Effector memory CD4-positive, alpha-beta T cell (primary cell): ENCODE measurements at places on chromosomes 4 and X.

- H3K27ac ChIP-seq: no peak within 1 kb of the TSS
- no peak for DNase-seq
- H3K4me3 ChIP-seq: no peak within 1 kb of the TSS
Measured at GRCh38 chrX:41723826-41724225, at the start of gene GPR82. TSS of gene GPR82 (plus strand) at chrX:41724181. CDS start at chrX:41727027, 2,846 bp downstream.

DNA sequence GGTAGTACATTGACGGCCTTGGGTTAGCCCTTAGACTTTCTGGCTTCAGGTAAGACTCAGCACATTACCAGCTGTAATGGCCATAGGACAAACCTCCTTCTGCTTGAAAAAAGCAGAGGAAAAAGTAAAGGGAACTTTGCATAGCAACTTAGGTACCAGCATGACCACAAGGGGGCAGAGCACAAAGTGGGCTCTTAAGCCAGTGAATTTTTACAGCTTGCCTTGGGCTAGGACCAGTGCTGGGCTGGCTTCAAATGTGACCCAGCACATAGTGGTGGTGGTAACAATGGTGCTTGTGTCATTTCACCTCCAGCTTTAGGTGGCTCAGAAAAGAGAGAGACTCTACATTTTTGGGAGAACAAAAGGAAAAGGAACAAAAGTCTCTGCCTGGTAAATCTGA lies 66.1 kb downstream of the KLHL4 start:
- H3K27ac ChIP-seq: no peak overlapping the region
- no peaks in the 10 kb centered on the region for H3K36me3 ChIP-seq
- H3K4me3 ChIP-seq: no peak overlapping the region
- no peaks in the 10 kb centered on the region for H3K27me3 ChIP-seq

DNA sequence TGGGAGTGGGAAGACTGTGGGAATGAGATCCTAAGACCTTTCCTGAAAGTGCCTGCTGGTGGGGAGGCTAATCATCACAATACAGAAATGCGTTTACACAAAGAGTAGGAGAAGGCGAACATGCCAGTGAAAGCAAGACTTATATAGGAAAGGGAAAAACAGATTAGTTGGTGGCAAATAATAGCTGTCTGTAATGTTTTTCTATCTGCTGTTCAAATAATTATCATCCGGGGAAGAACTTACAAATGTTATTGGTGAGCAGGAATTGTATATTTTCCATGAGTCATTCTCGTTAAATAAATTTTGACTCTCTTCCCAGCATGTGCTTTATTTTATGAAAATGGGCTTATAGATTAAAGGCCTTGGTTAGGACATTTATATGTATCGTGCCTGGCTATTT lies 196.5 kb downstream of the ARHGAP10 start:
- no peak overlapping the region for H3K4me3 ChIP-seq
- no peak overlapping the region for H3K27ac ChIP-seq
- no peaks in the 10 kb centered on the region for H3K27me3 ChIP-seq

DNA sequence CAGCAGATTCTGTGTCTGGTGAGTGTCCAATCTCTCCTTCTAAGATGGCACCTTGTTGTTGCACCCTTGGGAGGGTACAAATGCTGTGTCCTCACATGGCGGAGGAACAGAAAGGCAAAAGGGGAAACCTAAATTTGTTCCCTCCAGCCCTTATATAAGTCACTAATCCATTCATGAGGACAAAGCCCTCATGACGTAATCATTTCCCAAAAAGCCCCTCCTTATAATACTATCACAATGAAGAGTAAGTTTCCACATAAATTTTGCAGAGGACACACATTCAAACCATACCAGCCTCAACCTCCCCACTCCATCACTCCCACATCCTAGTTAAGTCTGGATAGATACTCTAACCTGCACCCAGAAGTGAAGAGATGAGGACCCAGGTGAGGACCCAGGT lies 63.1 kb downstream of the USP38 start:
- H3K36me3 ChIP-seq: no peaks in the 10 kb centered on the region

GRCh38 chr4:26055855-26056254 lies 141.8 kb downstream of the SMIM20 start:
- no peak overlapping the region for H3K4me3 ChIP-seq
- no peak for DNase-seq
- no peaks in the 10 kb centered on the region for H3K4me1 ChIP-seq
- no peaks in the 10 kb centered on the region for H3K27me3 ChIP-seq

- H3K27ac ChIP-seq: no peak overlapping the region
- H3K27me3 ChIP-seq: peaks cover 6% of the 10 kb centered on the region
- no peaks in the 10 kb centered on the region for H3K4me1 ChIP-seq
- H3K36me3 ChIP-seq: no peaks in the 10 kb centered on the region
Measured at GRCh38 chr4:120718979-120719566, 203.5 kb downstream of the PRDM5 start.

- DNase-seq: no peak
- no peaks in the 10 kb centered on the region for H3K36me3 ChIP-seq
- H3K4me3 ChIP-seq: peak overlapping the region; percentile 65
- no peaks in the 10 kb centered on the region for H3K27me3 ChIP-seq
- no peaks in the 10 kb centered on the region for H3K4me1 ChIP-seq
Measured at GRCh38 chrX:64394059-64394873, 986 bp downstream of the MTMR8 start.

DNA sequence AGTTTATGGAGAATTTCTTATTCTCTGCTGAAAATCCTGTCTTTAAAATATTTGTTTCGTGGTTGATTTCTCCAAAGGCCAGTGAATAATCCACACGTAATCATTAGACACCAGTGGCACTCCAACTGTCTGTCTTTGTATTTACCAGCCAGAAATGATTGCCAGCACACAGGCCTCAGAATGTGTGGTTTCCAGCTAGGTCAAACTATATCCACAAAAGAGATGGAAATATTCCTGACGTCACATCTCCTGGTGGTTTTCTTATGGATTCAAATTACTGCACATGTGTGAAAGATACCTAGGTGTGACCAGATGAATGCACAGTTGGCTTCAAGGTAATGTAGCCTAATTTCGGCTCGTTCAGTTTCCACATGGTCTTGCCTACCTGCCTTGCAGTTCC lies 27.2 kb upstream of the TENM3 start:
- H3K27ac ChIP-seq: no peak overlapping the region
- H3K36me3 ChIP-seq: no peaks in the 10 kb centered on the region
- H3K4me1 ChIP-seq: no peaks in the 10 kb centered on the region
- no peaks in the 10 kb centered on the region for H3K27me3 ChIP-seq
- no peak for DNase-seq

DNA sequence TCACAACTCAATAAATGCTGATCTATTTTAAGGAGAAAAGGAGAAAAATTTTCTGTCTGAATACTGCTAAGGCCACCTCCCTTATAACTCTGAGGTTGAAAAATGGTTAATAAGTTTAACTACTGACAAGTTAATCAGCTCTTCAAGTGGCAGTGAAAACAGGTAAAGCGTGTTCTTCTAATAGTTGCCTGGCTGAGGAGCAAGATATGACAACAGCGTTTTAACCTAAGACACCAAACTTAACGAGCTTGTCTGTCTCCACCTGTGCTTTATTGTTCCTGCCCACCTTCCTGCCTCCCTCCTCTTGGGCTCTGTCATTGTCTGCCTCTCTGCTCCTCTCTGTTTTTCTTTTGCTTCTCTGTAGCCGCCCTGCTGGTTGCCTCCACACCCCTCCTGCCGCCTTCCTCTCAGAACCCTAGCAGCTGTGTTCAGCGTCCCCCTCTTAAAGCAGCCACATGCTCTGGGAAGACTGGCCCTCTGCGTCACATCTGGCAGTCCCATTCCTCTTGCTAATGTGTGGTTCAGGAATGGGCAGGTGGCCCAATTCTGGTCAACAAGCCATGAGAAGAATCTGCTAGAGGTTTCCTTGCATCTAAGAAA lies 4.3 kb upstream of the TSPAN5 start:
- DNase-seq: peak; percentile 12
- H3K36me3 ChIP-seq: no peaks in the 10 kb centered on the region
- H3K27me3 ChIP-seq: no peaks in the 10 kb centered on the region
- H3K4me1 ChIP-seq: peaks cover 39% of the 10 kb centered on the region
- peak overlapping the region; percentile 87 for H3K27ac ChIP-seq
- H3K4me3 ChIP-seq: no peak overlapping the region

GRCh38 chr4:118981171-118981838 lies 92.7 kb downstream of the SYNPO2 start:
- no peak overlapping the region for H3K27ac ChIP-seq
- no peaks in the 10 kb centered on the region for H3K36me3 ChIP-seq

- H3K4me3 ChIP-seq: no peak overlapping the region
- H3K27me3 ChIP-seq: no peaks in the 10 kb centered on the region
- no peaks in the 10 kb centered on the region for H3K4me1 ChIP-seq
- H3K36me3 ChIP-seq: no peaks in the 10 kb centered on the region
- DNase-seq: no peak
Measured at GRCh38 chrX:84168574-84168973, 19.4 kb downstream of the RPS6KA6 start.

DNA sequence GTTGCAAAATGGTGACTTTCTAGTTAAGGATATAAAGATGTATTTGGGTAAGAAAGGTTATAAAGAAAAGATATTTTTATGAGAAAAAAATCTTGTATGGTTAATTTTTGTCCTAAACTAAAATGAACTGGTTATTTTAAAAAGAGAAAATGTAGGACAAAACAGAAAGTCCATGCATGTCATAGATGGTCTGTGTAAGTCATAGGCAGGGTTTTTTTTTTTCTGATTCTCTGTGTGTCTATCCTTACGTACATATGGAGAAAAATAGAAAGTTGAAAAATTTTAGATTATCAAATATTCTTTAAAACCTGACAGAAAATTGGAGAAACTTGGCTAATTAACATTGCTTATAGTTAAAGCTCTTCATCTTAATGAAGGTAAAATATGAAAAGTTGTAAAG lies 493.4 kb downstream of the IQCM start:
- no peaks in the 10 kb centered on the region for H3K36me3 ChIP-seq
- DNase-seq: no peak
- H3K27ac ChIP-seq: no peak overlapping the region
- no peaks in the 10 kb centered on the region for H3K27me3 ChIP-seq
- no peaks in the 10 kb centered on the region for H3K4me1 ChIP-seq
- no peak overlapping the region for H3K4me3 ChIP-seq

GRCh38 chrX:112832481-112833095 lies 8.0 kb downstream of the AMOT start:
- no peaks in the 10 kb centered on the region for H3K36me3 ChIP-seq
- H3K27ac ChIP-seq: no peak overlapping the region
- H3K4me1 ChIP-seq: no peaks in the 10 kb centered on the region
- H3K27me3 ChIP-seq: no peaks in the 10 kb centered on the region
- H3K4me3 ChIP-seq: no peak overlapping the region
- no peak for DNase-seq

DNA sequence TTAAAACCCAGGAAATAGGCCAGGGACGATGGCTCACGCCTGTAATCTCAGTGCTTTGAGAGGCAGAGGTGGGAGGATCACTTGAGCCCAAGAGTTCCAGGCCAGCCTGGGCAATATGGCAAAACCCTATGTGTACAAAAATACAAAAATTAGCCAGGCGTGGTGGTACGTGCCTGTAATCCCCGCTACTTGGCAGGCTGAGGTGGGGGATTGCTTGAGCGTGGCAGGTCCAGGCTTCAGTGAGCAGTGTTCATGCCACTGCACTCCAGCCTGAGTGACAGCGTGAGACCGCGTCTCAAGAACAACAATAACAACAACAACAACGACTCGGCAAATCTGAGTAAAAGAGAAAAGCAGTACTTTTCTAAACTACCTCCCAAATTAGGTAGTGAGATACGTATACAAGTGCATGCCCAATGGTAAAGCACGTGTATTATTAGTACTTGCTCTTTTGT lies 13.0 kb upstream of the NDUFC1 start:
- H3K4me1 ChIP-seq: peaks cover 21% of the 10 kb centered on the region
- H3K27ac ChIP-seq: no peak overlapping the region

- no peak overlapping the region for H3K27ac ChIP-seq
- H3K27me3 ChIP-seq: no peaks in the 10 kb centered on the region
- no peak for DNase-seq
- H3K4me3 ChIP-seq: no peak overlapping the region
Measured at GRCh38 chrX:44240036-44240435, 103.4 kb downstream of the EFHC2 start.

GRCh38 chrX:11864171-11864570 lies 106.1 kb downstream of the MSL3 start:
- no peaks in the 10 kb centered on the region for H3K27me3 ChIP-seq
- no peak overlapping the region for H3K4me3 ChIP-seq
- no peaks in the 10 kb centered on the region for H3K4me1 ChIP-seq
- no peaks in the 10 kb centered on the region for H3K36me3 ChIP-seq

- H3K27me3 ChIP-seq: no peaks in the 10 kb centered on the region
- no peak for DNase-seq
- H3K4me3 ChIP-seq: no peak overlapping the region
- H3K4me1 ChIP-seq: peaks cover 45% of the 10 kb centered on the region
- peak overlapping the region; percentile 90 for H3K27ac ChIP-seq
Measured at GRCh38 chr4:38668203-38668971, 4.4 kb downstream of the KLF3 start.

- H3K27ac ChIP-seq: no peak overlapping the region
- DNase-seq: no peak
Measured at GRCh38 chrX:119399772-119400101, 601 bp downstream of the SLC25A43 start.

DNA sequence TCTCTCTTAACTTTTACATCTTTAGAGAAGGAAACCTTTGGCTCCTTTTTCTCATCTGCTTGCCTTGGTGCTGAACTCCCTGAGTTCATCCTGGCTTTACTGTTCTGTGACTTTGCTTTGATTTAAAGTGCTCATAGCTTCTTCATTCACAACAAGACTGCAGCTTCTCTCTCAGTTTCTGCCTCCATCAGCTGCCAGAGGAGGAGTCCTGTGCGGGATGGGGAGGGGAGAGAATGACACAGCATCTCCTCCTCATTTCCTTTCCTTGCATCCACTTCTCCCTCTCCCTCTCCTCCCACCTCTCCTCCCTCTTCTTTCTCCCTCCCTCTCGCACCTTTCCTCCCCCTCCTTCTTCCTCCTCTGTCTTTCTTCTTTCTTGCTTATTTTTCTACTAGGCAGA lies 42.0 kb downstream of the CBLL2 start:
- no peaks in the 10 kb centered on the region for H3K27me3 ChIP-seq
- no peaks in the 10 kb centered on the region for H3K4me1 ChIP-seq
- no peak for DNase-seq
- no peaks in the 10 kb centered on the region for H3K36me3 ChIP-seq
- no peak overlapping the region for H3K4me3 ChIP-seq
- H3K27ac ChIP-seq: no peak overlapping the region

DNA sequence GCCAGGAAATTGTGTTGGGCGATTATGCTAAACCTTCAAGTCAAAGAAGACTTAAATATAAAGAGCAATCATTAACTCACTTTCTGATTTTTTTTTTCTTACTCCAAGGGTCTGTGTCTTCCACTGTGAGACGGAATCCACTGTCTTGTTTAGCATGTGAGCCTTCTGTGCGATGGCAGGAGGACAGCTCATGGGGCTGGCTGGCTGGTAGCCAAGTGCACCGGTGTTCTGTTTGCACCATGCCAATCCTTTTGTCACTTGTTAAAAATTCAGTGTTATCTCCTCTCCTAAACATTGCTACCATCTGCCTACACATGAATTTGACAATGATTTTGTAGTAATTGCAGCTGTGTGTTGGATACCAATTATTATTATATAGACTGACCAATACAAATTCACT lies 1056.3 kb upstream of the IGFBP7 start:
- no peaks in the 10 kb centered on the region for H3K4me1 ChIP-seq
- H3K36me3 ChIP-seq: no peaks in the 10 kb centered on the region
- no peaks in the 10 kb centered on the region for H3K27me3 ChIP-seq
- no peak overlapping the region for H3K4me3 ChIP-seq

- no peak for DNase-seq
- no peaks in the 10 kb centered on the region for H3K27me3 ChIP-seq
- H3K36me3 ChIP-seq: no peaks in the 10 kb centered on the region
- H3K4me1 ChIP-seq: no peaks in the 10 kb centered on the region
- H3K27ac ChIP-seq: no peak overlapping the region
- no peak overlapping the region for H3K4me3 ChIP-seq
Measured at GRCh38 chr4:130646886-130647285, 1550.9 kb downstream of the C4orf33 start.
